Gastrocnemius medialis (tissue), 4 donors: ENCODE measurements at places on chromosomes 1 and 21.

DNA sequence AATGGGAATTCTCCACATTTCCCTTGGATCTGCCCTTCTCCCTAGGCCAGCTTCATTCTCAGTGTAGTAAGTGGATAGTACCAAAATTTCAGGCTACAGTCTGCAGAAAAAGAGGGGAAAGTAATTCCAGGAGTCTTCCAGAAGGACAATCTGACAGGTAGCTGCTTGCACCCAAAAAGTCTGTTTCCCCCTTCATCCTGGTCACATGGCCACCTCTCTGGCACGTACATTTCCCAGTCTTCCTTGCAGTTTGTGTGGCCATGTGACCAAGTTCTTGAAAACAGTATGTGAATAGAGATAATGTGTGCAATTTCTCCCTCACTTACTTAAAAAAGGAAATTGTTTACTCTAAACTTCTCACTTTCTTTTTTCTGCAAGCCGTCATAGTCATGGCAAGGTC lies 14.6 kb upstream of the FMO4 start:
- DNase-seq, result no peak

- DNase-seq, result no peak
Observed at GRCh38 chr21:45699251-45699942, 55.9 kb downstream of the PCBP3 start.

DNA sequence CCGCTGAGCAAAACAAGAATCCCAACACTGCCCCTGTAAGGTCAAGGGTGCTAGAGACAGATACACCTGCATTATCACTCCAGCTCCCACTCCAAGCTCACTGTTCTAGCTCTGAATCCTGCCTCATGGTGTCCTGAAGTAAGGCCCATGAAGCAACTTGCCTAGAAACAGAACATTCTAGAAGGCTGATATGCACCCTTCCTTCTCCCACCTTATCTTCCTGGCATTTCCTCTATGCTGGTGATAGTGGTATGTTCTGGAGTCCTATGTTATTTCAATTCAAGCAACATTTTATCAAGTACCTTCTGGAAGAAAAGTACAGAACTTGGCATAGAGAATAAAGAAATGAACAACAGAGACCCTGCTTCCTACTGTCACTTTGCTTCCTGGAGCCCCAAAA lies 317.1 kb upstream of the KAZN start:
- DNase-seq, result no peak

DNA sequence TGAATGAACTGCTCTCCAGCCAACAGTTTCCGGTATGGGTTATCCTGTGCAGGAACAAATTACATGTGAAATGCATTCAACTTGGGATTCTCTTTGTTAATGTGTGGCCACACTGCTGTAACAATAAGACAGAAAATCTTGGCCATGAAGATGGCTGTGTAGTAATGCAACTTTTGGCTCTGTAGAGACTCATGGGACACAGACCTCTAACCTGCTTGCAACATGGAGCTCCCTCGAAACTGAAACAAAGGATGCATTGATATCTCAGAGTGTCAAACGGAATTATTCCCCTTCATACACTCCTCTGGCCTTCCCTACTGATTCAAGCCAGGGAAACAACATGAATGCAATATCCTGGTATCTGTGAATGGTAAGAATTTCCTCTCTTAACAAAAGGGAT lies 559.3 kb upstream of the ZRANB2 start:
- DNase-seq, result peak; percentile 11

GRCh38 chr1:58592522-58593134 lies 15.6 kb upstream of the TACSTD2 start:
- peak; percentile 26 for DNase-seq

DNA sequence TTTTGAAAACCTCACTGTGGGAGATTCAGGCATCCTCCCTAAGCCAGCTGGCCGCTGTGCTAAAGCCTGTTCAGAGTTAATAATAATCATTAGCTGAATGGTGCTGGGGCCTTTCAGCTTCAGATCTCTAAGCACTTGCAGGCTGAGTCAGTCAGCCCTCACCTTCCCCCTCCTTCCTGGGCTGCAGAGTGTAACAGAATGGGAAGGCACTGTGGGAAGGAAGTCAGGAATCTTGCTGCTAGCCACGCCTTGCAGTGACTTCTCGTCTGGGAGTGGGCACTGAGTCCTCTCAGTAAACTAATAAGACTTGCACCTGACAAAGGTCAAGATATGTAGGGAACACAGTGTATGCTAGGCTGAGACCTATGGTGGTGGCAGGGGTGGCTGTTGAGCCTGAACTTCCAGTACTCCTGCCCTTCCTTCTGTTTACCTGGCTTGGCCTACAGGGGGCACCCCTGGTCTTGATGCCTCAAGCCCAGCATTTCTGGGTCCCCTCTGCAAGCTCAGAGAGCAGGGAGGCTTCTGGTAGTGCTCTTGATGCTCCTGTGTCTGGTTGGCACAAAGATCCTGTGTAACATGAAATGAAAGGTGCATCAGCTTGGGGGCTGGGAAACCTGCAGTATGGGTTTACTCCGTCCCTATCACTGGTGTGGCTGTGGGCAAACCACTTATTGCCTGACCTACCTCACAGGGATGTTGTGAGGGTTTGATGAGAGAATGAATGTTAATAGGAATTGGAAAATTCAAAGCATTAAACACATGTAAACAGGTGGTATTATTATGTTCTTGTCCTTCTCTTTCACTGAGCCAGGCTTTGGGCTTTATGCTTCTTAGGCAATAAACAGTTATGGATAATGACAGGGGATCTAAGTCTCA lies 6.0 kb downstream of the CYB561D1 start:
- no peak for DNase-seq

GRCh38 chr1:98057236-98057910 lies 136.5 kb upstream of the DPYD start:
- no peak for DNase-seq

DNA sequence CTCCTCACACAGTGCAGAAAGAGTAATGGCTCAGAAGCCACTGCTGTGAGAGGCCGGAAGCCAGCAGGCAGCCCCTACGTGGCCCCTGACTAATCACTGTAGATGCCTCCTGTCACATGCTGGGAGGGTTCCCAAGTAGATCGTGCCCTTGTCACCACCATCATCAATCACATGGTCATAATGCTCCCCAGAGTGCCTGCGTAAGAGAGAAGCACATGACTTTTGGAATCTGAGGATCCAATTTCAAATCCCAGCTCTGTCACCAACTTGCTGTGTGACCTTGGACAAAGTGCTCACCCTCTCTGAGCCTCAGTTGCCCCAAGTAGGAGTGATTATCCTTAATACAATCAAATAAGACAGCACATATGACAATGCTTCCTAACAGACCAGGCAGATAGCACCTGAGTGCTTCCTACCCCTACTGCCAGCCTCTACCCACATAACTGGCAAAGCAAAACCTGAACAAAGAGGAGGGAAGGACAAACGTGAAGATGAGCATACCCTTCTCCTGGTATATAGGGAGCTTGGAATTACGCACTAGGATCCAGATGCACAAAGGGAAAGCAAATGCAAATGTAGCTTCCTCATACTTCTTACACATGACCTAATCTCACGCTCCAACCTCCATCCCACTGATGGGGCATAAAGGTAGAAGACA lies 65.7 kb downstream of the SDC3 start:
- no peak for DNase-seq

DNA sequence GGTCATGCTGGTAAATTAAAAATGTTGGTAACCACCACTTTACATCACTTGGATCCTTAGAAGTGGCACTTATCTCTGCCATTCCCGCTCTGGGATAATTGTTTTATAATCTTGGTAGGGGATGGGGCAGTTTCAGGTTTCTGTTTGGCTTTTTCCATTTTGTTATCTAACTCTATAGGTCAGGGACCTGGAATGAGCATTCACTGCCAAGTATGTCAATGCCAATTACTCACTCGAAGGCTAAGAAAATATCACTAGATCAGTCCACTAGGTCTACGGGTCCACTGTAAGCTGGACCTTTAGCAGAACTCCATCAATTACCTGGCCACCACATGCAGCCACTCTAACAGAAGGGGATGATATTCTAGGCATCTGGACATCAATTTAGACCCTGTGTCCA lies 4.5 kb upstream of the DIP2A start:
- no peak for DNase-seq

DNA sequence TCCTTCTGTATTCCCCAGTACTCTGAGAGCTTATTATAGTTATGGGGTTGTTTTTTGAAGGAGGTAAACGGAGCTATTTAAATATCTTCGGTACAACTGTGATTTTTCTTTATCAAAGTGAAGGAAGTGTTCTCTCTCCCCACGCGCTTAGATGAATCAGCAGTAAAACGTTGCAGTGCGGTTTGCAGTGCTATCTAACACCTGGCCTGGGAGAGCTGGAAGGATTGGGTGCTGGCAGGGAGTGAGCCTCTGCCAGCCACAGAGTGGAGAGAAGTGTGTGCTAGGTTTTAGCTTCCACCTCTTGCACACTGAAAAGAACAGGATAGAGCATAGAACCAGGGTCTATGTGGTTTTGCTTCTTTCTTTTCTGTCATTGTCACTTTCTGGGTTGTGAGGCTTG lies 165.9 kb downstream of the SDCCAG8 start:
- DNase-seq, result peak; percentile 74
